ENCODE measurements at places on chromosomes 6 and 20.

DNA sequence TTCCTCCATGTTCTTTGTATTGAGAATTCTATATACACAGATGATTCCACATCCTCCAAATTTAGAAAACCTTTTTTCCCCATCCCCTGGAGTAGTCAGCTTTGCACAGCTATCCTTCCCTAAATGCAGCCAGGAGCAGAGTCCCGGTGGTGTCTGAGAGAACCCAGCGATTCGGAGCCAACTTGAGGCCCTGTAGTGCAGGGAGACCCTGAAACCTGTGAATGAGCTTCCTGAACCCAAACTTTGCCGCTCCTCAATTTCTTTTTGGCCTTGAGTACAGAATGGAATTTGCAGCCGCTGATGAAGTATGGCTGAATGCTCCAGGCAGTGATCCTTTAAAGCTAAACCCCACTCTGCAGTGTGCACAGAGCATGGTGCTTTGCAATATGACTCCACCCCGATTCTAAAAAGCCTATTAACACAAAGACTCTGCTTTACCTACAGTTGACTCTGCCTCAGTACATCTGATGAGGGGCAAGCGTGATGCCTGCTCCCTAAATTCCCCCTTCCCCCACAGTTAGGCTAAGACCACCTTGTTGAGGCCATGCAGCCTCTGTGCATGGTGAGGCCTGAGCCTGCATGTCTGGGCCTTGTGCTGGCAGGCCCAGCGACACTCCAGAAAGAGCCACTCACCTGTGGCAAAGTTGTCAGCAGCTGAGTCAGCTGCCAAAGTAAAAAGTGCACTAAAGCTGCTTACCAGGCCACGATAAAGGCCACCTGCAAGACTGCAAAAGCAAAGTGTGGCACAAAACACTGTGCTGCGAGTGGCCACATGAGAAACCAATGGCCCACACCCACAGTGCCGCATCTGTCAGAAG, 82.1 kb downstream of the PLEKHG1 start:
- DNase-seq, result no peak

DNA sequence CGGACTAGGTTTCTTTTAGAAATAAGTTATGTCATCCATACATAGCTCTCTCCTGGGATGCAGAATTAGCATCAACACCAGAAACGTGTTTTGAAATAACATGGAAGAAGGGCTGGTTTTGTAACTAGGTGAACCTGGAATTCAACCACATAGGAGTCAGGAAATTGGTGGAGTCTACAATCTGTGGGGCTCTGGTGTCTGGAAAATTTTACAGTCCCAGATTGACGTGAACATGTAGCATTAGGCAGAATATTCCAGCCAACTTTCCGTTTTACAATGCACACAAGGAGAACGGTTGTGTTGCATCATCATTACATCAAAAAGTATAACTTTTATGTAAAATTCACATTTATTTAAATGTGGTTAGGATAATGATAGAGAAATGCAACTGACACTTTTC, 1.9 kb downstream of the KCNQ5 start:
- DNase-seq, result no peak

GRCh38 chr20:40651151-40651550, 37.9 kb downstream of the MAFB start:
- no peak for DNase-seq

- no peak for DNase-seq
Observed at GRCh38 chr6:165717732-165718465, 54.9 kb upstream of the PDE10A start.

DNA sequence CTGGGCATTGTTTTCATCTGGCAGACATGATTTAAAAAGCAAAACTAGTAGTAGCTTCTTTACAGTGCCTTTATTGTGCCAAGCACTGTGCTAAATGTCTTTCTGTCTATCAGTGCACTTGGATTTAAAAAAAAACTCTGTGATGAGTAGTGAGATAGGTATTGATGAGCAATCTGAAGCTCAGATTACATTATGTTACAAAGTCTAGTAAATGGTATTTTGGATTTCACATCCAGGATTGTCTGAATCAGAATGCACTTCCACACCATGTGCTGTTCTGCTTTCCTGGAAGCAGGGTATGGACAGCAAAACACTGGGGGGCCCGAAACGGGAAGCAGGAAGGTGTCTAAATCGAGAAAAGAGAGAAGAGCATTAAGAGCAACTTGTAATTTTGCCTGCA, 103.4 kb upstream of the CCN2 start:
- no peak for DNase-seq

GRCh38 chr6:158764183-158764849, 54.9 kb downstream of the EZR start:
- no peak for DNase-seq

- DNase-seq, result no peak
Observed at GRCh38 chr6:44734886-44735629, 347.6 kb downstream of the CDC5L start.

DNA sequence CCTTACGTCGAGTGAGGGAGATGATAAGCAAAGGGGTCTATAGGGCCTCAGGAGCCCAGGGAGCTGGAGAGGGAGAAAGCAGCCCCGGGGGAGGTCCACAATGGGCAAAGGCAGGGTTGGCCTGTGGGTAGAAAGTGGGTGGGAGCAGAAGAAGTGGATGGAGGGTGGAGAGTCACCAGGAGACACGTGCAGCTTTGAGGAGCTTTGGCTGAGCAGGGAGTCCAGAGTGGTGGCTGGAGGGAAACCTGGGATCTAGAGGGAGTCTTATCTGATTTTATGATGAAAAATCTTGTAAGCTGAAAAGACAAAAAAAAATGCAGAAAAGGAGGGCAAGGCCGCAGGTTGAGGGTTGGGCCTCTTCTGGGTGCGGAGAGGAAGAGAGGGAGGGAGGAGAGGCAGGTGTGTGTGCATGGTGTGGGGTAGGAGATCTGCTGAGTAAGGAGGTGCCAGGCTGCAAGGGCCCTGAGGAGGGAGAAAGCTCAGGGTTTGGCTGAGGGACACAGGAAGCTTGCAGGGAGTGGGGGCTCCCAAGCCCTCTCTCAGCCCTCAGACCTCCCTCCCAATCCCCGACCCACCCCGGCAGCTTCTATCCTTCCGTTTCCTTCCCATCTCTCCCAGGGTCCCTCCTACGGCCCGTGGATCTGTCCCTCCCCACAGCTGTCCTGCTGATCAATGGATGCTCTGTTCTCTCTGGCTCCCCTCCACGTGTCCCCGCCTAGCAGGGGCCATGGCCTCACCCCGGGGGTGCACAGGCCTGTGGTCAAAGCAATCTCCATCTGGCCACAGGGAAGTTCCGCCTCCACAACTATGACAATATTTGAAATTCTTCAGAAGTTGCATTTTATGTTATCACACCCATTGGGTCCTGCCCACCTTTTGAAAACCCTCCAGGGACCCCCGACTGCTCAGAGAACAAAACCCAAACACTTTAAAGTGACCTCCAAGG, 17.1 kb upstream of the BPI start:
- DNase-seq, result peak; percentile 94

DNA sequence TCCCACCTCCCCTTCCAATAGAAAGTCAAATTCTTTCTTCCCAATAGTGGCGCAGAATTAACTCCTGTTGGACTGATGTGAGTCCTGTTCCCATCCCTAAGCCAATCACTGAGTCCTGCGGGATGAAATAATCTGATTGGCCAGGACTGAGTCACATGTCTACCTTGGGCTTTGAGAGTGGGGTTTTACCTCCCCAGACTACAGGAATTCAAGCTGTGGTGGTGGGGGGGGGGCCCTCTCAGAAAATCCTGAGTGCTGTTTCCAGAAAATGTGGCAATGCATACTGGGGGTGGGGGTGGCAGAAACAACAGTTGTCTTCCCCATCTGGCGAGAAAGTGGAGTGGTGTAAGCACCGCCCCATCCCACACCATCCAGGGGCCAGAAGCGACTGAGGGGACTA, 65.7 kb downstream of the CTCFL start:
- DNase-seq, result no peak

GRCh38 chr20:24634855-24635254, 165.4 kb downstream of the SYNDIG1 start:
- peak; percentile 60 for DNase-seq

DNA sequence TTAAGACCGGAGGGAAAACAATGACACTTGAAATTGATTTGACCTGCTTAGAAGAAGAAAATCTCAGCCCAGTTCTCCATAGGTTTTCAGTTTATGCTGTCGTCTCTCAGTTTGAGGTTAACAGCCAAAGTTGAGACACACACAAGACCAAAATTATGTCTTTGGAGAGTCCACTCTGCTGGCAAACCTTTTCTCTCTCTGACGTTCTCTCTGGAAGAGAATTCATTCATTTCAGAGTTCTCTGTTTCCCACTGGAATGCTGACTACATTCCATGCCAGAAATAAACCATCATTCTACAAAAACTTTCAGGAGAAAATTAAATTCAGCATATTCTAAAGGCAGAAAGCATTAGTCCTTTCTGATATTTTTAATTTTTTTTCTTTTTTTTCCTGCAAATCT, 155.2 kb downstream of the TFAP2A start:
- DNase-seq, result no peak

- DNase-seq, result no peak
Observed at GRCh38 chr6:2684103-2684749, 66.5 kb downstream of the MYLK4 start.

GRCh38 chr6:136439514-136440190, 110.6 kb downstream of the MAP7 start:
- no peak for DNase-seq

GRCh38 chr20:2890742-2891141, 17.5 kb downstream of the PTPRA start:
- DNase-seq, result no peak

- DNase-seq, result peak; percentile 21
Observed at GRCh38 chr20:21099751-21100577, 6.2 kb downstream of the LINC00237 start.

DNA sequence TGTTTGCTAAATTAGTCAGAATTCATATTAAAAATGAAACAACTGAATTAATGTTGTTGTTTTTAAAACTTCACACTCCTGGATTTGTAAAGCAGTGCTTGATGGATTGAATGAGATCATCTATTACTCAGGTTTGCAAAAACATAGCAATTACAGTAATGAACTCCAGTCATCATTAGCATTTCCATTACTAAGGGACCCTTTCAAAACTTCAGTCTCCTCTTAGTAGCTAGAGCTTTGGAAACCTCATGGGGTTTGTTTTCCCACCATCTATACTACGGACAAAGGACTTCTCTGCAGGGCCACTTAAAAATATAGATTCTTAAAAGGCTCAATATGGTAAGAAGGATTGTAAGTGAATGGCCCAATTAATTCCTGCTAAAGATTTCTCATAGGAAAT, 209.9 kb upstream of the PRND start:
- DNase-seq, result no peak

- DNase-seq, result no peak
Observed at GRCh38 chr6:83019741-83020140, 45.9 kb downstream of the UBE3D start.

GRCh38 chr6:160036790-160037206, 67.9 kb downstream of the IGF2R start:
- no peak for DNase-seq
